Stimulated activated naive CD8-positive, alpha-beta T cell treated with anti-CD3 and anti-CD28 coated beads, Interleukin-15, Interleukin-2, amounts not matched to agents 100 U/mL and 50 U/mL, for 24 hours (primary cell): ENCODE measurements at places on chromosomes 16 and 17.

- DNase-seq = no peak
Observed at GRCh38 chr16:67963662-67964321, 4.6 kb downstream of the SLC12A4 start.

- no peak for DNase-seq
Observed at GRCh38 chr16:59545721-59546120, 811.6 kb upstream of the GOT2 start.

GRCh38 chr16:87329436-87330256 lies 12.5 kb upstream of the C16orf95 start:
- no peak for DNase-seq

DNA sequence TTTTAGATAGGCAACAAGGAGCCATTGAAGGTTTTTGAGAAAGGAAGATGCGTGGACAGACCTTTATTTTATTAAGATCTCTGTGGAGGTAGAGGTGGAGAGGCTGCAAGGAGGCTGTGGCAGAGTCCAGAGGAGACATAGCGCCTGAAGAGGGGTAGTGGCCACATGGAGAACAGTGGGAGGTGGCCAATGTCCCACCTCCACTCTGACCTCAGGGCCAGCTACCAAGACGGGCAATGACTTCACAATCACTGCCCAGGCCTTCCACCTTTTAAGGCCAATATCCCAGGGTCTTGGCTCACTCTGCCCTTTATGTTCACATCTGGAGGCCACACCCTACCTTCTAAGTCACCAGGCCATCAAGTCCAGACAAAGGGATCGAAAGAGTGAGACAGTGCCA lies at the start of gene C16orf78:
Gene C16orf78 (plus strand): TSS at position 301 of the 400 bp plus-strand sequence. CDS start 136 bp downstream, outside the sequence.
- DNase-seq = no peak
